ENCODE measurements at places on chromosomes 4 and X. TPM values are rescaled to one million over a fixed set of nuclear protein-coding genes. Genes with fewer than 3 reads are reported as not detected.

DNA sequence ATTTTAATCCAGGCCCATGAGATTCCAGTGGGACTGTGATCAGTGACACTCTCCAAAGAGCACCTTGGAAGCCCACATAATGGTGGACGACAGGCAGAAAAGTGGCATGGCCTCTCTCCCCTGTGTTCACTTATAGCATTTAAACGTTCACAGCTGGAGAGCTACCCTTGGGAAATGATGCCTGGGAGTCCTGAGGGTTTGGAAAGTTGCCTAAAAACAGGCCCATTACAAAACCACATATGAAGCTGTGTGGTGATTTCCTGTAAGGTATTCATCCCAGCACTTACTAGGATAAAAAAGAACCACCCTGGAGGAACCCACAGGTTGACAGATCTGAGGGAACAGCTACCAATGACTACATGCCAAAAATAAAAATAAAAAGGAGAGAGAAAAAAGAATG is 193.2 kb downstream of the RASL11B start:
- no peak for DNase-seq
- no peaks in the 10 kb centered on the region for H3K36me3 ChIP-seq
- H3K4me3 ChIP-seq: no peak overlapping the region
- no peaks in the 10 kb centered on the region for H3K27me3 ChIP-seq

DNA sequence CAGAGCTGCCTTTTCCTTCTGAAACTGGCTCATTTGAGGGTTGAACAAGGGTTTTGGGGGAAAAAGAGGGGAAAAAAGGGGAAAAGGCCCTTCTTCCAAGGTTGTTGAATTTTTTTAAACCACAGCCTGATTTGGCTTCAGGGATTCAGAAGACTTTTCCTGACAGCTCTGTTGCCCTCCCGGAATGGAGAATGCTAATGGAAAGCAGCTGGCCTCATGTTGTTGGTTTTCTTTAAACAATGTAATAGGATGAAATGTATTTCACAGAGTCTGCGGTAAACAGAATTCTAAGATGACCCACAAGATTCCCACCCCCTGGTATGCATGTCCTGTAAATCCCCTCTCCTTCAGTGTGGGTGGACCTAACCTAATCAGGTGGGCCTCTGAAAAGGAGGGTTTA is 3.3 kb upstream of the KIAA1210 start:
- peaks cover 4% of the 10 kb centered on the region for H3K36me3 ChIP-seq
- no peaks in the 10 kb centered on the region for H3K27me3 ChIP-seq
- H3K4me1 ChIP-seq: peaks cover 11% of the 10 kb centered on the region
- H3K4me3 ChIP-seq: no peak overlapping the region
- DNase-seq: no peak

- H3K4me3 ChIP-seq: no peak overlapping the region
- no peak overlapping the region for H3K27ac ChIP-seq
- peaks cover 18% of the 10 kb centered on the region for H3K4me1 ChIP-seq
- H3K36me3 ChIP-seq: no peaks in the 10 kb centered on the region
- H3K27me3 ChIP-seq: no peaks in the 10 kb centered on the region
- no peak for DNase-seq
Measured at GRCh38 chr4:86050496-86050895, 309.4 kb downstream of the MAPK10 start.

The BRS3 gene
- total RNA-seq: not detected

The GLRA3 gene
- not detected for total RNA-seq

DNA sequence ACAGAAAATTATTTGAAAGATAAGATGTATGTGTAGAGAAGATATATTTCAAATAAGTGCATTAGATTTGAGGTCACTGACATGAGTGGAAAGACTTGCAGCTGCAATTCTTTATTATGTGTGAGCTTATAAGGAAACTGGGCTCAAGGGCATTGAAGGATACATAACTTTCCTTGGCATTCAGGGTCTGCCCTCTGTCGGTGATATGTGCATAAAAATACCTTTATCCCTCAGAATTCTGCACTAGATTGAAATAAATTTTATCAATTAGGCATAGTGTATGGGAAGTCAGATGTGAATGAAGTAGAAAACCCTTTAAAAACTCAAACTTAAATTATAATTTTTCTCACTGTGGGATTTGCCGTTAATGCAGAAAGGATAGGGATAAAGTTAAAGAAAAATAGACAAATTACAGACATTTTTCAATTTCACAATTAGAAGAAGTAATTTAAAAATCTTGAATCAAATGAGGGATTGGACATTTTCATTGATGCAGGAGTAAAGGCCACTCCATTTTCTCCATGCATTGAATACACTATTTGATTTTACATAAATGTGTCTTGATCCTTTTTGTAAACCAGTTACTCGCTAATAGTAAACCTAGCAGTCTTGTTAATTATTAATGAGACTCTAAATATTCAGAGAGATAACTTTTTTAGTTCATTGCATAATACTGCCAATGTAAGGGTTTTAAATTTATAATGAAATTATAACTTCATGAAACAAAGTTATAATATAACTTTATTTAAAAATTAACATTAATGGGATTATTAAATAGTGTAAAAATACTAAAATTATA is 21.0 kb upstream of the ETNPPL start:
- H3K36me3 ChIP-seq: no peaks in the 10 kb centered on the region
- no peak overlapping the region for H3K27ac ChIP-seq
- H3K27me3 ChIP-seq: no peaks in the 10 kb centered on the region
- DNase-seq: no peak
- H3K4me3 ChIP-seq: no peak overlapping the region

- H3K27ac ChIP-seq: no peak overlapping the region
- peaks cover 12% of the 10 kb centered on the region for H3K27me3 ChIP-seq
- DNase-seq: peak; percentile 61
- H3K4me1 ChIP-seq: no peaks in the 10 kb centered on the region
- H3K4me3 ChIP-seq: no peak overlapping the region
Measured at GRCh38 chr4:2059726-2060602, 837 bp downstream of the NAT8L start.

- no peaks in the 10 kb centered on the region for H3K27me3 ChIP-seq
- peak overlapping the region; percentile 34 for H3K27ac ChIP-seq
- no peak overlapping the region for H3K4me3 ChIP-seq
- no peaks in the 10 kb centered on the region for H3K4me1 ChIP-seq
- DNase-seq: no peak
- peaks cover 5% of the 10 kb centered on the region for H3K36me3 ChIP-seq
Measured at GRCh38 chr4:48854395-48854683, 23.5 kb downstream of the OCIAD1 start.
